Fibroblast of the aortic adventitia (primary cell): ENCODE measurements at places on chromosomes 5 and 9.

- DNase-seq: no peak
These were observed 558.4 kb downstream of the PRDM9 start for GRCh38 chr5:24065779-24066178.

- DNase-seq: no peak
These were observed 129.6 kb downstream of the HTR4 start for GRCh38 chr5:148524721-148525120.

DNA sequence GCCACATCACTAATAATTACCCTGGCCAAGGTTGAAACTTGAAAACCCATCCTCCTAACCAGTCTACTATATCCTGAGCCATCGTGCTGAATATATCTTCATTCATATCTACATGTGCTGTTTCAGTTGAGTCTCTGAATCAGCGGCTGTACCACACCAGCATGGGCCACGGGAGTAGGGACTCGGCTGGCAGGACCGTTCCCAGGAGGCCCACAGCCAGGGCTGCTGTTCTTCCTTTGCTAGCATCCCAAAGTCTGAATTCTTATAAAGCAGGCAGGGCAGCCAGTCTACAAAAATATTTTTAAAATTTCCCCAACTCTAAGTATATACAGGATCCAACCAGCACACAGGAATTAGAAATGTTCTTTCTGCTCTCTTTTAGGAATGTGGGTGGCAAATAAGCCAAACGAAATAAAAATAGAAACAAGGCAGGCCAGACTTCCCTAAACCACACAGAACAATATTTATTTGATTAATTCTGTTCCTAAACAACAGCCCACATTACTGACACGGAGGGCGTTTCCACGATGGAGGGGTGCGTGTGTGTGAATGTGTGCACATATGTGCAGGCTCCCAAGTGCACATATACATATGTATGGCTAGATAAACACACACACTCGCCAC, 42.8 kb upstream of the EQTN start:
- no peak for DNase-seq

- no peak for DNase-seq
These were observed at the start of gene ATP10B for GRCh38 chr5:160852049-160852448. Gene ATP10B, minus strand, starts transcription at chr5:160852211. Its CDS starts 164,137 bp downstream, at chr5:160688074.

GRCh38 chr5:143968071-143968878, 156.3 kb downstream of the HMHB1 start:
- DNase-seq: peak; percentile 87

DNA sequence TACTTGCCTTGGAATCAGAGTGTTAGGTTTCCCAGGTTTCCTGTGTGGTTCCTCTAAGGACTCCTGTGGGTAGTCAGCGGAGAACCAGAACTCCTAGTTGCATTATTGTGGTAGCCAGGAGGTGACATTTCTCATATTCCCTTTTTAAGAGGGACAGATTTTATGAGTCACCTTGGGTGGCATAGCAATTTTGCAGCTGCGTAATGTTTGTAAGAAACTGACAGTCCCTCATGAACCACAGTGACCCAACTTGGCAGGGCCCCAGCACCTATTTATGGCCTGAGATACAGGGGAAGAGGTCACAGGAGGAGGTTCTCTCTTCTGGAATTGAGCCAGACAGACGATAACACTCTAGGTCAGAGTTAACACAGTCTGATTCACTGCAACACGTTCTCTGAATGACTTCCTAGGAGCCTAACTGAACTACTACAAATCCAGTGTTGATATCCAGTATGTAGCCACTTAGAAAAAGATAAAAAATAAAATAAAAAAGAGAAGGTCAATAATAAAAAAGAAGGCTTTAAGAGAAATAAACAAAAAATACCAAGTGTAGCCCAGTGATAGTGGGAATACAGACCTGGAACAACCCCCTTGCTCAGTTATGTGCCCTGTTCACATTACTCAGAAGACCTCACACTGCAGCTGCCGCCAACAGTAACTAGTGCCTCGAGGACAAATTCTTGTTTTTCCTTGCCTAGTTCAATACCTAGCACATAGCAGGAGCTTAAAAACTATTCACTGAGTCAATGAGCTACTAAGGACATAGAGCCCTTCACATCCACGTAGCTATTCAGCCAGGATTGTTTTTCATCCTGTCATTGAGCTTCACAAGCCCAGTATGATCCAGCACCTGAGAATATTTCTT, 50.7 kb upstream of the VLDLR start:
- peak; percentile 70 for DNase-seq

DNA sequence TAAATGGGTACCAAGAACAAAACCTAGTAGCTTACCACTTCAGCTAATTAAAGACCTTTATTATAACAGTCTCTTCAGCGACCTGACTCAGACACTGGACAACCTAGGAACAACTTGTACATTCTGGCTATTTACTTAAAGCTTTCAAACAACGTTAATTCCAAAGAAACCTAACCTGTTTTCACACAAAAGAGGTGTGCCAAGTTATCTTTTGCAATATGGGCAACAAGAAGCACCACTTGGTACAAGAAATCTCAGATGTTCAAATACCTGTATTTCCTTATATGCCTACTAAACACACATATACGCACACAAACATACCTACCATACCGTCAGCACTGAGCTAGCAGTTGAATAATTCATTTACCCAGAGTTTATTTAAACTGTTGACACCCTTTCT, 23.0 kb downstream of the RNF145 start:
- DNase-seq: no peak

DNA sequence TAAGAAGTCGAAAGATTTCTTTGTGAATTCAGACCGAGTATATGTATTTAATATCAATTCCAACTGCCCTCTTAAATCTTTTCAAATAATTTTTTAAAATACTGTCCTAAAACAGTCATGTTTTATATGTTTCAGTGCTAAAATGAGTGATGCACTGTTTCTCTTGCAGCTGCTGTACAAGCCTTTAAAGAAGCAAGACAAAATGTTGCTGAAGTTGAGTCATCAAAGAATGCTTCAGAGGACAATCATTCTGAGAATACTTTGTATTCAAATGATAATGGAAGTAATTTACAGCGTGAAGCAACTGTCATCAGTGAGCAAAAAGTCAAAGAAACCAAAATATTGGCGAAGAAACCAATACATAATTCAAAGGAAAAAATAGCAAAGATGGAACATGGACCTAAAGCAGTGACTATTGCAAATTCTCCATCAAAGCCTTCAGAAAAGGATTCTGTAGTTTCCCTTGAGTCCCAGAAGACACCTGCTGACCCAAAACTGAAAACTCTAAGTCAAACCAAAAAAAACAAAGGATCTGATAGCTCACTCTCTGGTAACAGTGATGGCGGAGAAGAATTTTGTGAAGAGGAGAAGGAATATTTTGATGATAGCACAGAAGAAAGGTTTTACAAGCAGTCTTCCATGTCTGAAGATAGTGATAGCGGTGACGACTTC, 58.0 kb downstream of the LOX start:
- no peak for DNase-seq

DNA sequence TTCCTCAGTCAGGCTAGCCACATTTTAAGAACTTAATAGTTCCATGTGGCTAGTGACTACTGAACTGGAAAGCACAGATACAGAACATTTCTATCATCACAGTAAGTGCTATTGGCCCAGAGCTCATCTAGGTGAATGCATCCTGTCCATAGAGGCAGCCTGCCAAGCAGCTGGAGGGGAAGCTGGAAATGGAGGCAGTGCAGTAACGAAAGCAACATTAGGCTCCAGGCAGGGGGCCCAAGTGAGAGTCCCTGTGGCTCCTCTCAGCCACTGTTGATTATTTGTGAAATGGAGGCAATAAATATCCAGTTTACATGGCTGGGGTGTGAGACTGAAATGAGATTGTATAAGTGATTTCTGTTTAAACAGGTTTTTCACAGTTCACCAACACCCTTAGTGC, 227.2 kb upstream of the KLF9 start:
- no peak for DNase-seq

GRCh38 chr5:160496334-160496733, 74.7 kb downstream of the PTTG1 start:
- DNase-seq: no peak

GRCh38 chr5:57626703-57627102, 144.1 kb upstream of the ACTBL2 start:
- DNase-seq: peak; percentile 16

DNA sequence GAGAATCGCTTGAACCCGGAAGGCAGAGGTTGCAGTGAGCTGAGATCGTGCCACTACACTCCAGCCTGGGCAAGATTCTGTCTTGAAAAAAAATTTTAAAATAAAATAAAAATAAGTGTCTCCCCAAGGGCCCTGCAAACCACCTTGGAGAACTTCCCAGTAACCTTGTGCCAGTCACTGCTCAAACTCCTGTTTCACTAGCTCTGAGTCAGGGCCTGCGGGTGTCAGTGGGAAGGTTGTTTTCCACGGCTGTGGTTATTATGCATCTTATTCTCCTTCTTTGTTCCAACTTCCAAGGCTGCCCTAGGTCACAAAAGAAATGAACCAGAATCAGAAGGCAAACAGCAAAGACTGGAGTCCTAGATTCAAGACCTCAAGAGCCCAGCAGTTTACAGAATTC, 246.7 kb downstream of the ADAMTSL1 start:
- DNase-seq: peak; percentile 59

DNA sequence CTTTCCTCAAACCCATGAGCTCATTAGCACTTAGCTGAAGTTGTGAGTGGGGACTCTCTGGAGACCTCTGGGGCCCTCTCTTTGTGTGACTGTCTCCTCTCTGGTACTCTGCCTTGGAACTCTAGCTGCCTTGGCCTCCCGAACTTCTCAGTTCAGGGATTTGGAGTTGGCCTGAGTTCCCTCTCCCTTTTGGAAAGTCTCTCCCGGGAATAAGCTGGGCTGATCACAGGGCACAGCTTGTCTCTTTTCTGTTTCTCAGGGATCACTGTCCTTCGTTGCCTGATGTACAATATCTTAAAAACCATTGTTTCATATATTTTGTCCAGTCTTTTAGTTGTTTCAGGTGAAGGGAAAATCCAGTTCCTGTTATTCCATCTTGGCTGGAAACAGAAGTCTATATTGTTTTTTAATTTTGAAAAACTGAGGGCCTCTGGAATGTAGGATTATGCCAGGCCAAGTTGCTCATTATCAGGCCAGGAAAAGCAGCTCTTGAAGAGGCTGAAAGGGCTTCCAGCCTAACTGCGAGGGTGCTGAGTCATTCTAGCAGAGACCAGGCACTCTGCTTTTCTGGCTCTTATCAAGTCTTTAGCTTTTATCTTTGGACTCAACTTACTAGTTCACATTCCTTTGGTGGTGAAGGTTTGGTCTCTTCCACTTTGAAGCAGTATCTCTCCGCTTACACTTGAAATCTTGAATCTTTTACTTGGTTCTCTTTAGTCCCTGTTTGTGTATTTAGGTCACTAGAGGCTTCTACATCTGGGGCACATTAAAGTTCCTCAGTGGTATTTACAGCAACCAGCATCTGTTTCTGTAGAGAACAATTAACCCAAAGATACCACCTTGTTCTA, 8.4 kb upstream of the RGS3 start:
- peak; percentile 98 for DNase-seq

DNA sequence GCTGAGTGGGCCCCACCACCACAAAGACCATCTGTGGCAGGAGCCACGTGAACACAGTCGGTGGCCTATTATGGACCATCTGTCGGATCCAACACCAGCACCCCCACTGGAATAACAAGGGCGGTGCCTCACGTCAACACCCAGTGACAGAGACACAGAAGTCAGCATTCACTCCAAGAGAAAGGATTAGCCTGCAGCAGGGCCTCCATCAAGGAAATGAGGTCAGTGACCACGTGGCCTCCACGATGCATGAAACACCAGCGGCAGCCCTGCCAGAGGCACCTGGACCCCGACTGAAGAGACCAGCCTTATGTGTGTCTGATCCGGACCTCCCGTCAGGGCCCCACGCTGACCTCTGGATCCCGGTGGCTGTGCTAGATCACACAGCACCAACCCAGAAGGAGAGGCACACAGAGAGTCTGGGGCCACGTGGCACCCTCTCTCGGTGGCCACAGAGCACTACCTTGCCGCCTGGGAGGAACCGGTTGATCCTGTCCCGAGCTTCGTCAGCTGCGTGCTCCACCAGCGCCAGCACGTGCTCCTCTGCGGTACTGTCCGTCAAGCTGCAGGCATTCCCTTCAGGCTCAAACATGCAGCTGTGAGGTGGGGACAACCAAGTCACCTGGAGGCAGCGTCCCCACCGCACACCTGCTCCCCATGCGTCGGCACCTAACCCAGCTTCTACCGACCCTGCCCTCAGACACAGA, 9.0 kb downstream of the BRD9 start:
- DNase-seq: no peak

DNA sequence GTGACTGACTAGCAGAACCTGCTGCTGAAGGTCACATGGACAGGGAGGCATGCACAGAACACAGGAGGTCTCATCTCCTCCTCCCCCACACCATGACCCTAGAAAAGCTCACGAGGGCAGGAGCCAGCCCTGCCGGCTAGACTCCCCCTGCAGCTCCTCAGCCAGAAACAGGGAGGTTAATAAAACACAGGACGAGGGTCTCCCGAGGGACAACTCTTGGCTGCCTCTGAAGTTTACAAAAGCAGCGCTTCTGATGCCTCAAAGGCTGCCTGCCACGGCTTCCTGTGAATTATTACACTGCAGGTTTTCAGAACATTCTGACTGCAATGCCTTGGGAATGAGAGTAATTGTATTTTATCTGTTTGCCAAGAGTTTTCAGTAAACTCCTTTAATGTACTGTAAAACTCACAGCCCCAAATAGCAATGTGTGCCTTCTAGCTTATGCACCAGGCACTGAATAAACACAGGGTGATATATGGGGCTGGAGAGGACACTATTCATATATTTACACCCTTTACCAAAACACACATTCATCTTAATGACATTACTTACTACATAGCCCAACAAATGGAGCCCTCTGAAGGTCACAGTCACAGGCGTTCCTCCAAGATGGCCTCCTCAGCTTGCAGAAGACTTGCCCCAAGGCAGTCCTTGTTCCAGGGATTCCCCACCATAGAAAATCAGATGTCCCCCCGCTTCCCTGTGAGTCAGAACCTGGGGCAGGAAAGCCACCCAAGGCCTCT, 83.7 kb downstream of the C5orf15 start:
- peak; percentile 17 for DNase-seq

- no peak for DNase-seq
These were observed 57.5 kb downstream of the HMGCS1 start for GRCh38 chr5:43255704-43256103.

GRCh38 chr5:93583768-93584595, 960 bp downstream of the NR2F1 start:
- peak; percentile 56 for DNase-seq

GRCh38 chr9:86445671-86446070, 91.5 kb upstream of the TUT7 start:
- no peak for DNase-seq

- DNase-seq: no peak
These were observed 392.0 kb upstream of the KCNN2 start for GRCh38 chr5:113969901-113970300.

DNA sequence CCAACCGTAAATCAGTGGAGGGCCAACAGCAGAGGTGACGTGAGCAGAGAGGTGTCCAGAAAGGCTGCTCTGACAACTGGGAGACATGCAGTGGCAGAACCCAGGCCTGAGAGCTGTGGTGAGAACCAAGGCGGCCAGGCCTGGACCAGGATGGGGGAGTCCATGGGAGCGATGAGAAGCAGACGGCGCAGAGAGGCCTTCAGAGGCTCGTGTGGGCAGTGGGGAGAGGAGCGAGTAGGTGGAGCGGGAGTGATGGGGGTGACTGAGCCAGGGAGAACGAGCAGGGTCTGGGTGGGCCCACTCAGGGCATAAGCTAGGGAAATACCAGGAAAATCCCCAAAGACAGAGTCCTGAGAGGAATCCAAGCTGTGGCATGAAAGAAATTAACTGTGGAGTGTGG, 7.9 kb upstream of the IL3 start:
- DNase-seq: no peak
